ENCODE measurements at places on chromosomes 3 and 15.

GRCh38 chr3:43032646-43033628 lies 53.8 kb downstream of the GASK1A start:
- ATAC-seq = no peak

DNA sequence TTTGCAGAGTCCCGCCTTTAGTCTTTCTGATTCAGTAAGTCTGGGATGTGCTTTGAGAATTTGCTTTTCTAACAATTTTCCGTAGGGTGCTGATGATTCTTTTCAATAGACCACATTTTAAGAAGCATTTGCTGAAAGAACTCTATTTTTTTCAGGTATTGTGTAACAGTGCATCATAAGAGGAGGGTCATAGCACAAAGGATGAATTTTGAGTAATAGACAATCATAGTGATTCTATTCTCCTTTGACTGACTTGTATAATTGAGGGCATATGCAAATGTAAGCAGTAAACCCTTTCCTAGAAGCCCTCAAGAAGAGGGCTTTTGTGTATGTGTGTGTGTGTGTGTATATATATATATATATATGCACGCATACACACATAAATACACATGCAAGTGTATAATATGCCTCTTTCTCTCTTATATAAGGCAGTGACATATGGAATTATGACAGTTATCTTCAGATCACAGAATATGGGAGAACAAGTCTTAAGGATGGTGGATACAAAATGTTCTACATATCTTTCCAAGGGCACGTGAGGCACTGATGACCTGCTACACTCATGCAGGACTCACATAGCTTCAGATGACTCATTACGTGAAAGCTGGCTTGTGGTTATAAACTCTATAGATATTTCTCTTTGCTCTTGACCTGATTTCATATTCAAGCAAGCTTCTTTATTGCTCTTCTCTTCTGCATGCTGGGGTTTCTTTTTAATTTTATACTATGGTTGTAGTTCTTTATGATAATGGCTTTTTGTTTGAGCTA lies 6.5 kb upstream of the PLSCR1 start:
- ATAC-seq = peak; percentile 72

DNA sequence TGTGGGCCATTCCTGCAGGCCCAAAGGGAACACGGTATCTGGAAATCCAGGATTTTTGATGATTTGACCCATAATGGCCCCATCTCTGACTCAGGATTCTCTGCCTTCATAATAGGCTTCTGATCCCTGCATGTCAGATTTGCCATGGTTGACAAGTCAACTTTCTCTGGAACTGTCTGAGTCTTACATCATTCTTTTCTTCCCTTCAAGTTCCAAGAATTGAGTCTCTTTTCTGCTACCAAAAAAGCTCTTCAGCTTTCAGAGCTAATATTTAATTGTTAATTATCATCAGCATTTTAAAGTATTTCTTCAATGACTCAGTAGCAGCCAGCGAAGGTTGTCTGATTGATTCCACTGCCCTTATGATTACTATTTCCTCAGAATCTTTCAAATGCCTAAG lies 244.4 kb upstream of the COL8A1 start:
- ATAC-seq = no peak

- no peak for ATAC-seq
Observed at GRCh38 chr15:87944050-87944449, 312.5 kb downstream of the NTRK3 start.

GRCh38 chr15:31953478-31953877 lies 76.8 kb upstream of the CHRNA7 start:
- ATAC-seq = no peak

DNA sequence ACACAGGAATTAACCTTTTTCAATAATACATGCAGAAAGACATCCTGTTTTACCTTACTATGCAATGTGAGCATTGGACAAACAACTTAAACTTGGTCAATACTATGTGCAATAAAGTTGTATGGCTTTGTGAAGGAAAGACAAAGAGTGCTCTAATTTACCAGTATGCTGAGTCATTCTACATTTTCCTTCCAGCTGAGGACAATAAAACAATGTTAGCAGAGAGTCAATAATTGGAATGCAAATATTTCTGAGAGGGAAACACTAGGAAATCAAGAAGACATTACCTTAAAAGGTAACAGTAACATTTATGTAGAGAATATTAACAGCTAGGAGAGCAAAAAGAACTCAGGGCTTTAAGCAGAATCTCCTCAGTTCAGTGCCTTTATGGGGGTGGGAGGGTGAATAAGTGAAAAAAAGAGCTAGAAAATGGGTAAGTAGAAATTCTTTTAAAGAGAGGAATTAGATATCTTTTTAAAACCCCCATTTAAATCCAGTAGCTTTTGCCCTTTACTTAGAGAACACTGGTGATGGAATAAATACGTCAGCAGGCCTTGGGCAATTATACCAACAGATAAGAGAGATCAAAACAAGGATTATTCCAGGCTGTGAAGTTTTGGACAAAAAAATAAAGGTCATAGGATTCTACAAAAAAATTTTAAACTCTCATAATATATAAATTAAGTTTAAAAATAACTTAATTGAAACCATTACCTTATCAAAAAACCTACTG lies 11.6 kb upstream of the HGD start:
- ATAC-seq = no peak

DNA sequence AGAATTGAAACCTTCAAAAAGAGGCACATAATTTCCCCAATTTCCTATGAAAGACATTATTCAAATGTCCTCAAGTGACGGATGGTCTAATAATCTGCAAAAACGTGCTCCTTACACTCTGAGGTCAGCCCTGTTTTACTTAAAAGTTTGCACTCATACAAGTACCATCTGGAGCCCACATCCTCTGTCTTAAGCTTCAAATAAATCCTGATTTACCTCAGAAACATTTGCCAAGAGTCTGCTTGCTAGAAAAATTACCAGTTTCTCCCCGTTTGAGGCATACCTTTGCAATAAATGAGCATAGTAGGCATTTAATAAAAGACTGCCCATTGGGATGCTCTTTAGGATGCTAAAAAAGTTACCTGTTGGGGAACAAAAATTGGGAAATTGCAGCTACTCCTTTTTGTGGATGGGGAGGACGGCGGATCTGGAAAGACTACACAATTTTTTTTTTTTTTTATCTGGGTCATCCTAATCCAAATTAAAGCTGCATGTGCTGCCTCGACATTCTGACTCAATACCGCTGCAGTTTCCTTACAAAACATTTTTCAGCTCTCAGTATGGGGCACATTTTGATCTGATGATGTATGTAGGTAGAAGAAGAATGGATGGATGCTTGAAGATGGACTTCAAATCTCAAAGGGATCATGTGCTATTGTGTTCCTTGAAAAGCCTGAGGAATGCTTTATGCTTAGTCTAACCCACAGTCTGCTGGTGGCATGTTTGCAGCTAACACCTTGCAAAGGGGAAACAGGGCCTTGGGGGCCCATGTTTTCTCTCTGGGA lies 233.7 kb upstream of the ADAMTS9 start:
- ATAC-seq = no peak

- ATAC-seq = no peak
Observed at GRCh38 chr3:58588030-58588614, 10.9 kb upstream of the FAM107A start.

DNA sequence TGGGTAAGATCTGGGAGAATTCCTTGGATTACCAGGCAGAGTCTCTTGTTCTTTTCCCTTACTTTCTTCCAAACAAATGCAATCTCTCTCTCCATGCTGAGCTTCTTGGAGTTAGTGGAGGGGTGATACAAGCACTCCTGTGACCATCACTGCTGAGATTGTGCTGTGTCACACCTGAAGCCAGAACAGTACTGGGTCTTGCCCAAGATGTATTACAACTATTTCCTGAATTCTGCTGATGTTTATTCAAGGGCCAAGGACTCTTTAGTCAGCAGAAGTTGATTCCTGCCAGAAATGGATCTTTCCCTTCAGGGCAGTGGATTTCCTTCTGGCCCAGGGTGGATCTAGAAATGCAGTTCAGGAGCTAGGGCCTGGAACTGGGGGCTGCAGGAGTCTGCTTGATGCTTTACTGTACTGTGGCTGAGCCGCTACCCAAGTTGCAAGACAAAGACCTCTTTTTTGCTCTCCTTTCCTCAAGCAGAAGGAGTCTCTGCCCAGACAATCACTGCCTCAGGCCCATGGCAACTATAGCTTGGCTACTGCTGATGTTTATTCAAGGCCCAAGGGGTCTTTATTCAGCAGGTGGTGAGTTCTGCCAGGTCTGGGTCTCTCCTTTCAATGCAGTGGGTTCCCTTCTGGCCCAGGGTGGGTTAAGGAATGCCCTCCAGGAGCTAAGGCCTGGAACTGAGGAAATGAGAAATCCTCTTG lies 98.8 kb downstream of the SH3GL3 start:
- peak; percentile 51 for ATAC-seq

- no peak for ATAC-seq
Observed at GRCh38 chr3:16836505-16837237, 48.1 kb upstream of the PLCL2 start.

DNA sequence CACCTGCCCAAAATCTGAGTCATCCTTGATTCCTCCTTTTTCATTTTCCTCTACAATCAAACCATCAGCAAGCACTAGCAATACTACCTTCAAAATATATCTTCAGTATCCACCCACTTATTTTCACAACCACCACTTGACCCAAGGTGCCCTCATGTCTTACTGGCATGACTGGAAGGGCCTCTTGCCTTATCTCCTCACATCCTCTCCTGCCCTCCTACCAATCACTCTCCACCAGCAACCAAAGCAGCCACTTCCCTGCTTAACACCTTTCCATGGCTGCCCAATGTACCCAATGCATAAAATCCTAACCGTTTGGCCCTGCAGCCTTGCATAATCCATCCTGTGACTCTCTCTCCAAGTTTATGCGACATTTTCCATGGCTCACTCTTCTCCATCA lies 76.0 kb downstream of the MTHFS start:
- no peak for ATAC-seq

GRCh38 chr3:63914312-63914711 lies 2.1 kb upstream of the SCAANT1 start:
- ATAC-seq = no peak

GRCh38 chr3:11995120-11995519 lies 9.1 kb upstream of the SYN2 start:
- no peak for ATAC-seq

DNA sequence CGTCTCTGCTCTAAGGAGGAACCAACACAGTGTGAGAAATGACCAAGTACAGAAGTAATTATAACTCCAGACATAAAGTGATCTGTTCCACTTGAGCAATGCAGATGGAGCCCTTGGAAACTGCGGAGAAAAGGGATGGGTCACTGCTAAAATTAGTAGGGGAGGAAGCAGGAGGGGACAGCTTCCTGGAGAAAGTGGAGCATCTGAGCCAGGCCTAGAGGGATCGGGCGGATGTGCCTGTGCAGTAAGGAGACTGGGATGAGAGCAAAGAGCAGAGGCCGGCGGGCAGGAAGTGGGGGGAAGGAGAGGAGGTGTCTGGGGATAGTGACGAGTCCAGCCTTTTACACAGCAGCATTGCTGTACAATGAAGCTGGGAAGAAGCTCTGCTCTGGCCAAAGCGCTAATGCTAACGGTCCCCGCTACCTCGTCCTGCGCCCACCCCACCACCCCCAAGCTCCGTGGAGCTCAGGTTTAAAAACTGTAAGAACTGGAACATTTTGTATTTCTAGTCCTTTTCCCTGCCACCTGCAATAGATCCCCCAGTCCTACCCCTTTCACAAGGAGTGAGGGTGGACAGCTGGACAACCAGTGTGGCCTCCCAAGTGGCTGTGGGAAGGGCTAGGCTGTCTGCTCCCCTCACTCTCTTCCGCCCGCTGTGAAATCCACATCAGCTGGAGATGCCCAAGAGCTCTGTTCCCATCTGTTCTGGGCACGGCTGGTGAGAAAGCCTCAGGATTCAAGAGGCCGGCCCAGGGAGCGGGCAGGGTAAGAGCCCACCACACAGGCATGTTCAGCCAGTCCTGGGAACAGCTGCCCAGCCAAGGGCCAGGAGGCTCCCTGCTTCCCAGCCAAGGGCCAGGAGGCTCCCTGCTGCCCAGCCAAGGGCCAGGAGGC lies 53.0 kb upstream of the HES1 start:
- ATAC-seq = no peak

- ATAC-seq = no peak
Observed at GRCh38 chr15:78421238-78421965, 16.6 kb upstream of the IREB2 start.

DNA sequence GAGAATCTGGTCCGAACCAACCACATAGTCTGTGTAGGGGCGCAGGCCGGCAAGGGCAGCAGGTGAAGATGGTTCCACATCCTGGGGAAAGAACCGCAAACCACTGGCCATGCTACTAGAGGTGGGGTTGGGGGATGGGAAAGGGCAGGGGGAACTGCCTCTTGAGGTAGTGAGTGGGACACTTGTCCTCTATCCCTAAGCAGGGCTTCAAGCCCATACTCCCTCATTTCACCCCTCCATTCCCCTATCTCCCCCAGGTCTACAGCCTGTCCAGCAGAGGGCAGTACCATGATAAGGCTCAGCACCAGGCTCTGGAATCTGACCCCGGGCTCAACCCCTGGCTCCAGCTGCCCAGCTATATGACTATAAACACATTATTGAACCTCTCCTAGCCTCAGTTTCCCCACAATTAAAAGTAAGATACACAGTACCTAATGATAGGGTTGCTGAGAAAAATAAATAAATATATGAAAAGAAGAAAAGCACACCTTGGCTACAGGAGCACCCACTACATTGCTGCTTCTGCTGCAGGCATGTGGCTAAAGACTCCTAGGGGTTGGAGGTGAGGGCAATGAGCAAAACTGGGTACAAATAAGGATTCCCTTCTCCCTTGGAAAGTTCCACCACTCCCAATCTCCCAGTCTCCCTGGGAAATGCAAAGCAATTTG lies 6.3 kb downstream of the GORASP1 start:
- peak; percentile 48 for ATAC-seq

DNA sequence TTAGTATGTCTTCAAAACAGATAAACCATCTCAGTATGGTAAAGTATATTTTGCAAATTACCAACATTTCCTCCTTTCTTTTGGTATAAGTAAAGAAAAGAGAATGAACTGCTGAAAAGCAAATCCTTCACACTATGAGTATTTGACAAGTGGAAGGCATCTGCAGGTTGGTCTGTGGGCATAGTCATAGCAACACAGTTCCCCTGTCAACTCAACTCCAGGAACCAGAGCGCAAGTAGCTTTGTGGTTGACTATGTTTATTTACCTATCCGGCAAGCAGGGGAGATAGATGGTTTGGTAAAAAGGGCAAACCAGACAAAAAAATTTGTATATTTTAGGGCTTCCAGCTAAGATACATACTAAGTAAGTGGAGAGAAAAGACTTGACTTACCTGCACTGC lies 88.3 kb upstream of the PPIB start:
- ATAC-seq = no peak

GRCh38 chr3:176961916-176962315 lies 235.4 kb downstream of the TBL1XR1 start:
- ATAC-seq = no peak

DNA sequence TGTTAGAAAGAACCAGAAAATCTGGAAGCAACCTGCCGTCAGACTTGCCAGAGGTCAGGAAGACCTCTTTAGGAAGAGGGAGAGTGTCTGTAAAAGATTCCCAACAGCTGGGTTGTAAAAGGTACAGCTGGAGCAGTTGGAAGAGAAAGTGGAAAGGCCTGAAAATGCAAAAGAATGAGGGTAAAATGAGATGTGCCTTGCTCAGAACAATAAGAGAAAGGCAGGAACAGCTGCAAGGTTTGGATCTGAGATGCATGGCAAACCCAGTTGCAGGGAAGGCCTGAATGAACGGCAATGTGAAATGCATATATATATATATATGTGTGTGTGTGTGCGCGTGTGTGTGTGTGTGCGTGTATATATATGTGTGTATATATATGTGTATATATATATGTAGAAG lies 88.1 kb downstream of the ZIC1 start:
- no peak for ATAC-seq

- ATAC-seq = peak; percentile 34
Observed at GRCh38 chr3:112770032-112770626, 76.5 kb downstream of the CD200R1L start.
